Bone marrow (tissue), 2 donors: ENCODE measurements at places on chromosomes 6 and 20.

DNA sequence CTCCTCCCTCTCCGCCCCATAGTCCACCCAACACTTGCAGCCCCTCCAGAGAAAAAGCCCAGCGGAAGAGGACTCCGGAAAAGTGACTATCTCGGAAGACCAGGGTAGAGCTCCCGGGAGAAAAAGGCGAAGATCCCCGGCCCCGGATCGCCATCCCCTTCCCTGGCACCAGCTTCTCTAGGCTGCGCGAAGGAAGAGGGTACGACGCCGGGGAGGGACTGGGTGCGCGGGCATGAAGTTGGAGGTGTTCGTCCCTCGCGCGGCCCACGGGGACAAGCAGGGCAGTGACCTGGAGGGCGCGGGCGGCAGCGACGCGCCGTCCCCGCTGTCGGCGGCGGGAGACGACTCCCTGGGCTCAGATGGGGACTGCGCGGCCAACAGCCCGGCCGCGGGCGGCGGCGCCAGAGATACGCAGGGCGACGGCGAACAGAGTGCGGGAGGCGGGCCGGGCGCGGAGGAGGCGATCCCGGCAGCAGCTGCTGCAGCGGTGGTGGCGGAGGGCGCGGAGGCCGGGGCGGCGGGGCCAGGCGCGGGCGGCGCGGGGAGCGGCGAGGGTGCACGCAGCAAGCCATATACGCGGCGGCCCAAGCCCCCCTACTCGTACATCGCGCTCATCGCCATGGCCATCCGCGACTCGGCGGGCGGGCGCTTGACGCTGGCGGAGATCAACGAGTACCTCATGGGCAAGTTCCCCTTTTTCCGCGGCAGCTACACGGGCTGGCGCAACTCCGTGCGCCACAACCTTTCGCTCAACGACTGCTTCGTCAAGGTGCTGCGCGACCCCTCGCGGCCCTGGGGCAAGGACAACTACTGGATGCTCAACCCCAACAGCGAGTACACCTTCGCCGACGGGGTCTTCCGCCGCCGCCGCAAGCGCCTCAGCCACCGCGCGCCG, 822 bp downstream of the FOXQ1 start:
- no peak for DNase-seq

DNA sequence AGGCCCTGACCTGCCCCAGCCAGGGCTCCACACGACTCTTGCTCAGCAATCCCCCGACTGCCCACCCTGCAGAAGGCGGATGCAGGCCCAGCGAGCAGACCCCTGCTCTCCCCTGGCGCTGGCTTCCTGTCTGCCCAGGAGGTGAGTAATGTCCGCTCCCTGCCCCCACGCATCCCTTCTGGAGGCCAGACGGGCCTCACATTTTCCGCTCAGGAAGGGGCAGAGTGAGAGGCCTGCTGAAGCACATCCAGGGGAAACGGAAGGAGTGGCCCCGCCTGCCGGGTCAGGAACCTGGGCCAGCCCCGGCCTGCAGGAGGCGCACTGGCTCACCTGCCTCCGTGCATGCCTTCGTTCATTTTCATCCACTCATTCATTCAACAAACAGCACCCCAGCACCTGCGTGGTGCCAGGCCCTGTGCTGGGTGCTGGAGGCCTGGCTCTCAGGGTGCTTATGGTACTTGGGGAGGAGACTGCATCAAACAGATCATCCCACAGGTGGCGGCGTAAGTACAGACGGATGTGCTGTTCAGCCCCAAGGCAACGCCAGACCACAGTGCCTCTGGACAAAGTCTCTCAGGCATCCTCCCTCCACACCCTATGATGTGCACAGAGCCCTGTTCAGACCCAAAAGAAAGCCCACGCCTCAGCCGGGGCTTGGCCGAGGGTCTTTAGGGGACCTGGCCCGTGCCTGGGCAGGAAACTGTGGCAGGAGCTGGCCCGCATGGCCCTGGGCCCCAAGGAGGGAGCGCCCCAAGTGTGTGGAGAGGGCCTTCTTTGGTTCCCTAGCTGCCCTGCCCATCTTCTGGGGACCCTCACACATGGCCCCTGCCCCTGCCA, 112.1 kb downstream of the ASXL1 start:
- no peak for DNase-seq

DNA sequence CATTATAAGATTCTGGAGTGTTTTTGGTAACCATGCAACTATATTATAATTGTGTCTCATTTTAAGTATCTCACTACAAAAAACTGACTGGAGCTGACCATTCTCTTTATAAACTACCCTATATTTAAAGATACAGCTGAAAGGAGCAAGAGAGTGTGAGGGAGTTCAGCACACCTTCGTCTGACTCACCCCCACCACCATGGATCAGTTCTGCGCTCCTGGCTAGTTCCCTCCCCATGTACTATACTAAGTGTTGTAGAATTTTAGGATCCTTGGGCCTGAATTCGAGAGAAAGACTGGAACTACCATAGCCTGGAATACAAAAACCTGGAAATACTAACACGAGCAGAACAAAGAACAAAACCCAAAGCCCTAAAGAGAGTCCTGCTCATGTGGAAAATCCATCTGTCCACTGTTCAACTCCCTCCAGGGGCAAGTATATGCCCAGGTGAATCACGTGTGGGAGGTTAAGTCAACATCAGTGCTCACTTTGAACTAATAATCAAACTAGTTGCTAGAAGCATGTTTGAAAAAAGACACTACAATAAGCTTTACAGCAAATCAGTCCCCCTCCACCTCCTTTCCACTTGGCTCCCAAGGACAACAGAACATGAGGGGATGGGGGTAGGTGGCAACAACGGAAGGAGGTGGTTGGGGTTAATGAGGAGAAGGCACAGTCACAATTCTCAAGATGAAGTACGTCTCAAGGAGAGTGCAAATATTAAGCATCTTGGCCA, 46.8 kb downstream of the ELOVL5 start:
- DNase-seq, result no peak

DNA sequence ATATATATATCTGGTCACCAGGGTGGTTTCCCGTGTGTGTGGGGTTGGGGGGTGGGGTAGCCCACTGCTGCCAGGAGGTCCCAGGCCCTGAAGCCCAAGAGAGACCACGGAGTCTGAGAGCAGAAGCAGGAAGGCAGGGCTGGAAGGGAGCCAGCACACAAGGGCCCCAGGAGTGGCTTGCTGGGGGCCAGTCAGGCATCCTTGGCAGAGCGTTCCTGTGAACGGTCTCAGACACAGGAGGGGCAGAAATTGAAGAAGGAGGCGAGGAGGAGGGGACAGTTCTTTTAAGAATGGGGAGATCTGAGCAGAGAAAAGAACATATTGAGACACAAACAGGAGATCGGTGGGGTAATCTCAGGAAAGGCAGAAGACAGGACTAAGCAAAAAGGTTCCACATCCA, 1.9 kb upstream of the EBF4 start:
- no peak for DNase-seq

- no peak for DNase-seq
Measured at GRCh38 chr6:97053643-97054411, 129.3 kb downstream of the KLHL32 start.

DNA sequence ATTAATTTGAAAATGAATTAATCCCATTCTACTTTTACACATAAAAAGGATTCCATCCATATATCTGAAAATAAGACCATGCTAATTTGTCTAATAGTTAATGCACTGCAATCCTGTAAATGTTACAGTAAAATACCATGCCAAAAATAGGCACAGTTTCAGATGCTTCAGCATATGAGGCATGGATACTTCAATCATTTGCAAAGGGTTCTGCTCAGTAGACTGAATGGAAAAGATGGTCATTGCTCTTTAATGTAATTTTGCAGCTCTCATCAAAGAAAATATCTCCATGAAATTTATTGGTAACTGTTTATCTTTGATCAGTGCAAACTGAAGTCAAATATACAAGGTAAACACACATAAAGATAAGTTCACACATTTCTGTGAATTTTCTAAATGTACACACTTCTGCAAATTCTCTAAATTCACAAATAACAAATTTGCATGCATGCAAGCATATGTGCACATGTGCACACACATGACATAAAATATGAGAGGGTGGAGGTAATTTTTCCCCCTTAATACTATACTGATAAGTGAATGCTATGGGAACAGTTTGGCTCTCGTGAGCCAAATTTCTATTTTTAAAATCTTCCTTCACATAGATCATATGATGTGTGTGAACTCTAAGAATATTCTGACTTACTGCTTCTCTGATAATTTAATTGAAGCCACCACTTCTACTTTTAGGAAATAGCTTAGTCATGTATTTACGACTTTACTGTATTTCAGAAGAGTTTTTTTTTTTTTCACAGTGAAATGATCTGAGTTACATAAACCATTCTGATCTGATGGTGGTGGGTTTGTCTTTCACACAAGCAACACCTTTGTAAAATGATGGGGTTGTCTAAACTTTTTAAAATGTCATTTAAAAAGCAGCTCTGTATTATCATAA, 996.8 kb upstream of the CITED2 start:
- DNase-seq, result peak; percentile 63

- DNase-seq, result peak; percentile 6
Measured at GRCh38 chr6:13615792-13616120, 621 bp downstream of the NOL7 start.

DNA sequence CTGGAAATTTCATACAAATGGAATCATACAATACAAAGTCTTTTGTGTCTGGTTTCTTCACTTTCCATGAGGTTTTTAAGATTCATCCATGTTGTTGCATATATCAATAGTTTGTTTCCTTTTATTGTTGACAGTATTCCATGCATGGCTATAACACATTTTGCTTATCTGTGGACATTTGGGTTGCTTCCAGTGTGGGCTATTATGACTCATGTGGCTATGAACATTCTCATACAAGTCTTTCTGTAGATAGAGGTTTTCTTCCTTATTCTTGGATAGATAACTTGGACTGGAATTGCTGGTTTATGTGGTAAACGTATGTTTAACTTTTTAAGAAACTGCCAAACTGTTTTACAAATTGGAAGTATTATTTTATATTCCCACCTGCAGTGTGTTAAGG, 30.0 kb upstream of the KIF6 start:
- DNase-seq, result no peak
